ENCODE measurements at places on chromosomes 12 and 14.
A peak's percentile ranks its signal among the peaks of the same experiment; 100 is the strongest.

GRCh38 chr14:89364316-89364715 lies 52.7 kb downstream of the FOXN3 start:
- DNase-seq: no peak
- H3K27me3 ChIP-seq: no peaks in the 10 kb centered on the region
- peaks cover 31% of the 10 kb centered on the region for H3K4me1 ChIP-seq
- no peaks in the 10 kb centered on the region for H3K36me3 ChIP-seq
- H3K4me3 ChIP-seq: peak overlapping the region; percentile 71

DNA sequence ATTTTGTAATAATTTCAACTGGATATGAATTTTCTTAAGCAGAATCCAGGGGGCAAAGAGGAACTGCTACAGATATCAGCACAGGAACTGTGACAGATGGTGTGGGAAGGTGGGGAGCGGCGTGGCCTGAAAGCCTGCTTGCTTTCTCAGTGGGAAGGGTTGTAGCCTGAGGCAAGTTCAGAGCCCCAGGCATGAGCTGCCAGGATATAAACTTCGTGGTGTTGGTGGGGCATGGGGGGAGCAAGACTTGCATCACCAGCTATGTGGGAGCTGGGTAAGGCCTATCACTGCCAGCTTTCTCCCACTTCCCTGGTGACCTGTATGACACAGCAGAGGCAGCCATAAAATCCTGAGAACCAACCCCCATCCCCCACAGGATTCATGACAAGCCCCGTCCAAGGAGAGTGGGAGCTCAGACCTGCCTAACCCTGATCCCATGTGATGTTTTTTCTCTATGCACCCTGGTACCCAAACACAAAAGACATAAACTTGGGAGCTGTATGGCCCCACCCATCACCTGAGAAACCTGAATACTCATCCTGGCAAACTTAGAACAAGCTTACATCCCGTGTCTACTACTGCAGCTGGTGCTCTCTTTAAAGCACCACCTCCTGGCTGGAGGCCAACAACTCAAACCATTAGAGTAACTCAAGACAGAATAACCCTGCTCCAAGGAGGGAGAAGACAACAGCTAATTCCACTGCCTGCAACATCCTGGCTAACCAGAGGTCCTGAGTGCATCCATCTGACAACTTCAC lies 16.5 kb downstream of the CLEC1A start:
- peaks cover 16% of the 10 kb centered on the region for H3K36me3 ChIP-seq
- H3K27ac ChIP-seq: no peak overlapping the region
- no peak for DNase-seq
- no peaks in the 10 kb centered on the region for H3K4me1 ChIP-seq
- peaks cover 6% of the 10 kb centered on the region for H3K27me3 ChIP-seq

GRCh38 chr12:12441843-12442461 lies 85.1 kb downstream of the BORCS5 start:
- peaks cover 5% of the 10 kb centered on the region for H3K36me3 ChIP-seq
- DNase-seq: peak; percentile 48
- peaks cover 77% of the 10 kb centered on the region for H3K4me1 ChIP-seq
- H3K27me3 ChIP-seq: no peaks in the 10 kb centered on the region
- H3K27ac ChIP-seq: peak overlapping the region; percentile 93

DNA sequence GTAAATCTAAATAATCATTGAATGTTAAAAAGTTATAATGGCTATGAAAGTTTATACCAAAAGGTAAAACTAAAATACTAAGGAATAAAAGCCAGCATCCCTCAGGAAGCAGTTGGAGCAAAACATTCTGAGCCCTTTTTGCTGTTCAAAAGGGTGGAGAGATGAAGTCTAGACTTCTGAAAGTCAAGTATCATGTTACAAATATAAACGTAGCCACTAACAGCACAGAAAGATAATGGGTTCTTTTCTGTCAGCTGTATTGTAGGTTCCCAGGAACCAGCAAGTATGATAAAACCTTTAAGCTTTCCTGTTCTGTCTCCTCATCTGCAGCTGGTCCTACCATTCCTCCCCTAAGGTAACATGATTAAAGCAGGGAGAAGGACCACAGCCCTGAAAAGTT lies 16.4 kb upstream of the PLD4 start:
- no peaks in the 10 kb centered on the region for H3K4me1 ChIP-seq
- H3K36me3 ChIP-seq: no peaks in the 10 kb centered on the region
- H3K27ac ChIP-seq: no peak overlapping the region
- peaks cover 45% of the 10 kb centered on the region for H3K27me3 ChIP-seq

DNA sequence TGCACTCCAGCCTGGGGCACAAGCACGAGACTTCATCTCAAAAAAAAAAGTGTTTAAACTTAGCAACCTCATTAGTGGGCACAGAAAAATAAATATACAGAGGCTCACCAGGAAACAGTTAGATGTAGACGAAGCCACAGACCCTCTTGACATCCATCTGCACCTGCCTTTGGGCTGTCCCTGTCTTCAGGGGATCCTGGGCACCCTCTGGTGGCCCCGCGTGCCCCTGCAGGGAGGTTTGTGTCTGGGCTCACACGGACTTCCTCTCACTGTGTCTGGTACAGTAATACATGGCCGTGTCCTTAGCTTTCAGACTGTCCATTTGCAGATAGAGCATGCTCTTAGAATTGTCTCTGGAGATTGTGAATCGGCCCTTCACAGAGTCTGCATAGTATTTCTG lies 916.5 kb downstream of the TMEM121 start:
- no peak for DNase-seq
- H3K27me3 ChIP-seq: peaks cover 23% of the 10 kb centered on the region
- H3K4me3 ChIP-seq: no peak overlapping the region
- peaks cover 4% of the 10 kb centered on the region for H3K4me1 ChIP-seq
- no peaks in the 10 kb centered on the region for H3K36me3 ChIP-seq

DNA sequence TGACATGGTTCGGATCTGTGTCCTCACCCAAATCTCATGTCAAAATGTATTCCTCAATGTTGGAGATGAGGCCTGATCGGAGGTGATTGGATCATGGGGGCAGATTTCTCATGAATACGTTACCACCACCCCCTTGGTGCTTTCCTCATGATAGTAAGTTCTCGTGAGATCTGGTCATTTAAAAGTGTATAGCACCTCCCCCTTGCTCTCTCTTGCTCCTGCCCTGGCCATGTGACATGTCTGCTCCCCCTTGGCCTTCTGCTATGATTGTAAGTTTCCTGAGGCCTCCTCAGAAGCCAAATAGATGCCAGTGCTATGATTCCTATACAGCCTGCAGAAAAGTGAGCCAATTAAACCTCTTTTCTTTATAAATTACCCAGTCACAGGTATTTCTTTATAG lies 7.1 kb downstream of the OR6C68 start:
- no peak for DNase-seq
- no peaks in the 10 kb centered on the region for H3K4me1 ChIP-seq
- no peak overlapping the region for H3K27ac ChIP-seq
